Smooth muscle cell of the umbilical artery (primary cell): ENCODE measurements at places on chromosomes 1 and 21. TPM values are rescaled to one million over a fixed set of nuclear protein-coding genes. Genes with fewer than 3 reads are reported as not detected.

The MANEAL gene
- total RNA-seq = 0.30 and 0.69 TPM in 2 replicates

The DRAXIN gene
- under 0.01 and 1.2 TPM in 2 replicates for total RNA-seq

The LHX4 gene
- total RNA-seq = under 0.01 TPM in 2 replicates

The BLACAT1 gene
- not detected in 2 replicates for total RNA-seq

The LY9 gene
- not detected in 2 replicates for total RNA-seq

The KPRP gene
- total RNA-seq = not detected in 2 replicates

The CACNA1S gene
- not detected in 2 replicates for total RNA-seq

The SMPDL3B gene
- 0.09 TPM in 1 of 2 replicates, not detected in the other for total RNA-seq

The GRIK3 gene
- not detected in 2 replicates for total RNA-seq
